ENCODE measurements at places on chromosomes 12 and 14.

DNA sequence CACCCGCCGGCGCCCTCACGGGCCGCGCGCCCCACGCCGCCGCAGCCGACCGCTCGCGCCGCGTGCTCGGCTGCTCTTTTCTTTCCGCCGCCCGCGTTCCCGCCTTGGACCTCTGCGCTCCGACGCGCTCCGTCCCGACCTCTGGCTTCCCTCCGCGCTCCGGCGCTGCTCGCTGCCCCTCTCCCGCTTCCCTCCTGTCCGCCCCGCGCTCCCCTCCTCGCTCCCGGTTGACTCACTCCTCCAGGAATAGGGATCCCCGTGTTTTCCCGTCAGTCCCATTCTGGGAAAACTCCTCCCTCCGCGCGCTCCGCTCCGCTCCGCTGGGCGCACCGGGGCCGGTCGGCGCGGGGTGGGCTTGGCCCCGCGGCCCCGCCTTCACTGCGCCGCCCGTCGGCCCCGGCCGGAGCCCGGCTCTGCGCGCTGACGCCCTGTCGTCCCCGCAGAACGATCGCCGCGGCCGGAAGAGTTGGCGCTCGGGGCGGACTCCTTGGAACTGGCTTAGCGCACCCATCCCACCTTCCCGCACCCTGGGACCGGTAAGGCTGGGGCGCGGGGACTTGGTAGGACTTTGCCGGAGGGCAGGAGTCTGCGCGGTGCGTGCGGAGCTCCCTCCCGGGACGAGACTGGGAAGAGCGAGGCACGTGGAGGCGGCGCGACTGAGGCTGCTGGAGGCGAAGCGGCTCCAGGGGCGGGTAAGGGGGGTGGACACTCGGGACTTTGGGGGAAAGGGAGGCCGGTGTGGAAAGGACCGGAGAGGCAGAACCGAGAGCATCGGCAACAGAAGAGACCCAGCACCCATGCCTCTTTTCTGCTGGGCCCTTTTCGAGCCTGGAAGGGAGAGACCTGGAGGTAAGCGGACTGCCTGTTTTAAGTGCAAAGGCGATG, 550 bp downstream of the TEAD4 start:
- DNase-seq: peak; percentile 77

DNA sequence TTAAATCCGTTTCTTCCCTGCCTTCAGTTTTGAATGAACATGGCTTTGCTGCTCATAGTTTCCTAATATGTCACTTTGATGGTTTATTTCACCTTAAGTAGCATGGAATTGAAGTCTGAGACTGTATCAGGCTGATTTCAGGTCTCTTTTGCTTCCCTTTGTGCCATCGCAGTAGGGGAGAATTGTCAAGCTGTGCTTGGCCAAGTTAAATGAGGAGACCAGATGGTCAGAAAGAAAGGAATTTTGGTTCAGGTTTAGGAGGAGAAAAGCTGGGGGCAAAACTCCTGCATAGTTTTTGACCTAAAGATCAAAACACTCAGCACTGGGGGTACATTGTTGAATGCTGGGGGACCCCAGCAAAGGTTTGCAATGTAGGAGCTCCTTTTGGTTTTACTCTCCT, 398.4 kb downstream of the NUAK1 start:
- peak; percentile 66 for DNase-seq

GRCh38 chr14:81276073-81277069, 55.6 kb upstream of the GTF2A1 start:
- DNase-seq: no peak

GRCh38 chr12:126993898-126994297, 1273.1 kb upstream of the TMEM132C start:
- DNase-seq: no peak

- no peak for DNase-seq
These were observed 142.6 kb upstream of the NCOR2 start for GRCh38 chr12:124709722-124710687.

DNA sequence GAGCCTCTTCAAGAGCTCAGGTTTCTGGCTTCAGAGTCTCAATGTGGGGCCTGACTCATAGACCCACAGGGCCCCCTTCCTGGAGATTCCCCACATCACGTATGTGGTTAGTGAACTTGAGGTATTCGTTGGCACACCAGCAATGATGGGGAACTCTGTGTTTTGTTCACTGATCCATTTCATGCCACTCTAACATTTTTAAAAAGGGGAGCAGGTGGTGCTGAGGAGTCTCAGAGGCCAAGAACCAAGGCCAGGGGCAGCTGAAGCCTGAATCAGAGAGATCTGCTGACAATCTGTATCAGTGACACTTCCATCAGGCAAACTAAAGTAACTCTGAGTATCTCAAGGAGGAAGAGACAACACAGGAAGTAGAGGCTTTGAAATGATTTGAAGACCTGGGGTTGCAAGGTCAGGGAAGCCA, 323.4 kb downstream of the VRK1 start:
- no peak for DNase-seq

DNA sequence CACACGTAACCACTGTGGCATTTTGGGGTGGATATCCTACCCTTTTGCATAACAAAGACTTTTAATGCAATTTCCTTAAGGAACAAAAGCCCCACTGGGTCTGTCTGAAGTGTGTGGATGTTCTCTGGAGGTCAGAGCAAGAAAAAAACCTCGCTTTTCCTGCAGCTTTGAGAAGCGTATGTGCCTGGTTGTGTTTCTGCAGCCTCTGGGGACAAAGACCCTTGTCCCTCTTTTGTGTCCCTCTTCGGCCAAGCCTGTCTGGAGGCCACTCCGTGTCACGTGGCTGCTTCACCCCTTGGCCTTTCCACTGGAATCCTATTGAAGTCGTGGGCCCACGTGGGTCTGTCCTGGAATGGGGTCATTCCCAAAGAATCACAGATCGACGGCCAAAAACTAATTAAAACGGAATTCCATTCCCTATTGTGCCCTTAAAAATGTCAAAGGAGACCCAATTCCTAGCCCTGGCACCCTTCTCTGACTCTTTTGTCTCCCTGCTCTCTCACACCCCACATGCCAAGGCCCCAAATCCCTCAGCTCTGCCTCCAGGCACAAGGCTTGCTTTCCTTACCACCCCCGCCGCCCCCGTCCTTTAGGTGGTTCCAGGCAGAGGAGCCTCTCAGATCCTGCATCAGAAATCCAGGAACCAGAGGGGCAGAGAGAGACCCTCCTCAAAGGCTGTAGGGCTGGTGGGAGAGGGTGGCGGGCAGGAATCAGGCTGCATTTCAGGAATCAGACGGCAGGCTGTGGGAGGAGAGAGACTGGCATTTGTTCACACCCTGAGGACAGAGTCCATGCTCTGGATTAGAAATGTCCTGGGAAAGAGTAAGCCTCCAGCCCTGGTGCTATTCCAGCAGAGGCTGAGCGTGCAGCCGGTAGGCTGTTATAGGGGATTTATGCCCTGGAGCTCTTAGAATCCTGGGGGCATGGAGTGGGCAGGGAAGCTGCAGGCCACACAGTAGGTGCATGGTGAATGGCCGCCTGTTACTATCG, 12.6 kb upstream of the CYP46A1 start:
- DNase-seq: peak; percentile 94

DNA sequence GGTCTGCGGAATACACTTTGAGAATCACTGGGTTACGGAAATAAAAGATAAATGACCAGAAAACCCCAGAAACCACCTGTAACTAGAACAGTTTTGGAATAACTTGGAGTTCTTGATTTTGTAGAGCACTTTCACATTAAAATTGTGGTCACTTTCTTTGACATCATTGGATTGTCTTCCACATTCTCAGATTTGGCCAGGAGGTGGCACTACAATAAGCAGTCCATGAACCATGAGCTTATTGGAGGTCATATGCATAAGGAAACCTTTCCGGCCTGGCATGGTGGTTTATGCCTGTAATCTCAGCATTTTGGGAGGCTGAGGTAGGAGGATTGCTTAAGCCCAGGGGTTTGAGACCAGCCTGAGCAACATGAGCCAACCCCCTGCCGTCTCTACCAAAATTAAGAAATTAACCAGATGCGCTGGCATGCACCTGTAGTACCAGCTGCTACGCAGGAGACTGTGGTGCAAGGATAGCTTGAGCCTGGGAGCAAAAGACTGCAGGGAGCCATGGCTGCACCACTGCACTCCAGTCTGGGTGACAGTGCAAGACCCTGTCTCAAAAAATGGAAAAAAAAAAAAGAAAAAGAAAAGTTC, 107.7 kb upstream of the CAND1 start:
- DNase-seq: peak; percentile 29

DNA sequence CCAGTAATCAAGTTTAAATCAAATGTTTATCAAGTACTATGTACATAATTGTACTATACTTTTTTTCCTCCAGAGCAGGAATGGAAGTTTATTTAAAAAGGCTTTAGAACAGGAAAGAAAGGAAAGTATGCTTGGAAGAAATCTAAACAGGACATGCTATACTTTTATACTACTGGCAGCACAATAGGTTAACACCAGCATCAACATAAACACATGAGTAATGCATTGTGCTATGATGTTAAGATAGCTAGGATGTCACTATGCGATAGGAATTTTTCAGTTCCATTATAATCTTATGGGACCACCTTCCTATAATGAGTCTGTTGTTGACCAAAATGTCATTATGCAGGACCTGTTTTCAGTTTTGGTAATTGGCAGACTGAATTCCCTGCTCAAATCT, 41.5 kb upstream of the ANKS1B start:
- no peak for DNase-seq

DNA sequence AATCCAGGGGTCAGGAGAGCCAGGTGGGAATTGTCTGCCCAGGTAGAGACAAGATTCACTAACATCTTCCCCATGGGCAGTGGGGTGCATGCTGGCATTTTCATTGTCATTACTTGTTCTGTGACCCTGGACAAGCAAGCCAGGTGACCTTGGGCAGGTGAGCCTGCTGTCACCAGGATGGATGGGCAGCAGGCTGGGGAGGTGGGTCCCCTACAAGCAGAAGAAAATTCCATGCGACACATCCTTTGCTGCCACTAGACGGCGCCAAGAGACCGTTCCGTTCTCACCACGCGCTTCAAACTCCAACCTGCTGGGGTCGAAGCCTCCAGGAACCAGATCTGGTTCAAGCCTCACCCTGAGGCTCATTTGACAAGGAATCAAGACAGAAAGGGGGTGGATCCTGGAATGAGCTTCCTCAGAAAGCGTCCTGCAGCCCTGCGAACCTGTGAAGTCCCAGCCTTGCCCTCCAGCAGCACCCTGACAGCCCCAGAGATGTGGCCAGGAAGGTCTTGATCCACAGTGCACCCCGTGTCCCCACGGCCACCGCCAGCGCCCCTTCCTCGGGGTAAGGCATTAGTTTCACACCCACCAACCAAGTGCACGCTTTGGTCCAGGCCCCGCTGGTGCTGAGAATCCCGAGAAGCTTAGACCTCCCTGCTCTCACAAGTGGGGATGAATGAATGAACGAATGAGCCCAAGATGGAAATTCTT, 3.2 kb upstream of the DYNC1H1 start:
- peak; percentile 90 for DNase-seq

DNA sequence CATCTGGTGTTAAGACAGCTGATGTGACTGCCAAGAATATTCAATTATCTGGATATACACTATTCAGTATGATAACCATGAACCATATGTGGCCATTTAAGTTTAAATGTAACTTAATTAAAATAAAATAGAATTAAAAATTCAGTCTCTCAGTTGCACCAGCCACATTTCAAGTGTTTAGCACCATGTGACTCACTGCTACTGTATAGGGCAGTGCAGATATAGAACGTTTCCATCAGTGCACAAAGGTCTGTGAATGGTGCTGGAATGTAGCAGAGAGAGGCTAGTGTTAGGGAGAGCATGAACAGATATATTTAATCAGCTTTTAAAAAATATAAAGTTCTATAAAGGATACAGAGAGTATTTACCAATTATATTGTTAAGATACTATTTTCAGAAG, 28.7 kb downstream of the ARID4A start:
- no peak for DNase-seq

DNA sequence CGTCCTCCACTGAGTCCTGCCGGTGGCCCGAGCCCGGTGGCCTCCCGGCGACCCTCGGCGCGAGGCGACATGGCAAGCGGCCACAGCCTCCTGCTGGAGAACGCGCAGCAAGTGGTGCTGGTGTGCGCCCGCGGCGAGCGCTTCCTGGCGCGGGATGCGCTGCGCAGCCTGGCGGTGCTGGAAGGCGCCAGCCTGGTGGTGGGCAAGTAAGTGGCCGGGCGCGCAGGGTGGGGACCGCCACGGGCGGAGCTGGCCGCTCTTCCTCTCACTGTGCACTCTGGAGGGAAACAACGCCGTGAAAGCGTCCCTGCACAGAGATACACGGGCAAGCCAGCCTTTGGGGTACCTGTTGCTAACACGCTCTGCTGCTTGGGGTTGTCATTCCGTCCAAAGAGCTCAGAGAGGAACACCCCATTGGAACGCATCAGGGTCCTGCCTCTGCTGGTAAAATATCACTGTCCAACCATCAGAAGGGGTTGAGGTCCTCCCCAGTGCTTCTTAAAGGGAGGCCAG, at the start of gene AMDHD1:
Gene AMDHD1, plus strand, starts transcription at position 2 of the 513 bp plus-strand sequence. Its CDS starts 68 bp downstream, at position 70.
- peak; percentile 81 for DNase-seq

GRCh38 chr14:61196792-61197191, 84.3 kb downstream of the TMEM30B start:
- DNase-seq: no peak

GRCh38 chr12:94074216-94074979, 74.0 kb upstream of the PLXNC1 start:
- DNase-seq: no peak

DNA sequence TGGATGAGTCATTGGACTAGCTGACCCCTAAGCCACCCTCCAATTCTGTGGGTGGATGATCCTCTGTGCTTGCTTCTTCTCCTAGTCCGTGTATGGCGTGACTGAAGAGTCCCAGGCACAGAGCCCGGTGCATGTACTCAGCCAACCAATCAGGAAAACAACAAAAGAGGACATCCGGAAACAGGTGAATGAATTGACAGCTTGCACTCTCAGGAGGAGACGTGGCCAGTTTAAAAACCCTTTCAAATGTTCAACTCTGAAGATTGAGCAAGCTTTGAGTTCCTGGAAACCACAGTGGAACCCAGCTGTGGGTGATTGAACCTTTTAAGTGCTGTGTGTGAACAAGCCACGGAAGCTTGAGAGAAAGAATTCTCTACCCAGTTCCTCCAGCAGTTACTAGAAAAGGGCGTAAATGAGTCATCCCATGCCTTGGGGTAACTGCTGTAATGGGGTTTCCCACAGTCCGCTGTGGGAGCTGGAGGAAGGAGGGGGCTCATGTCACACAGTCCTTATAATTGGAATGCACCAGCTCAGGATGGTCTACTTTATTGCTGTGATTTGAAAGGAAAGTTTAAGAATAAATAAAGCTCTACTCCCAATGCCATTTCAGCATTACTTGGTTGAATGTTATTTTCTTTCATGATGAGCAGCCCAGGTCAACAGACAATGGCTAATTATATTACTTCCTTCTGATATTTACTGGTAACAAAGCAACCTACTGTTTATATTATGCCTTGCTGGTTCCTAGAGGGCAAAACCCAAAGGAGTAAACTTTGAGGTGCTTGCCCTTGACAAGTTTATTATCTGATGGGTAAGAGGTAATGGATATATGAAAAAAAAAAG, 417.0 kb downstream of the DPF3 start:
- no peak for DNase-seq

DNA sequence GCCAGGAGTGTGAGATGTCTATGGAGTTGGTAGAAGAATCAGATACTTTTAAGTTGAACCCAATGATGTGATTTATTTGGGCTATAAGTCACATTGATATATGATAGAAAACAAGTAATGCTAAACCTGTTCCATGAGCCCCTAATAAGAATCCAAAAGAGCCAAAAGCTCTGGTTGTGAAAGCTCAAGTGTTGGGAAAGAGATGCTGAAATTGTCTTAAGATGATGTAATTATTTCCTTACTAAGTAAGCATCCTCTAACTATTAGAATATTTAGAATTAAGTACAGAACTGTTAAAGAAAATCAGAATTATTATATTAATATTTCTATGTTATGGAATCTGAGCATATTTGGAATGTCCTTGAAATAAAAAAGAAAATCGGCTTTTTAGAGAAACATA, 17.6 kb upstream of the SLC2A13 start:
- no peak for DNase-seq

GRCh38 chr12:120125792-120126634, 9.5 kb upstream of the RAB35 start:
- DNase-seq: no peak

All from neural progenitor cell (in vitro differentiated cells).